Stimulated activated CD4-positive, alpha-beta T cell treated with anti-CD3 and anti-CD28 coated beads, Interleukin-2, amount 100 ng/mL, for 48 hours (primary cell): ENCODE measurements at places on chromosomes 7 and 10.

DNA sequence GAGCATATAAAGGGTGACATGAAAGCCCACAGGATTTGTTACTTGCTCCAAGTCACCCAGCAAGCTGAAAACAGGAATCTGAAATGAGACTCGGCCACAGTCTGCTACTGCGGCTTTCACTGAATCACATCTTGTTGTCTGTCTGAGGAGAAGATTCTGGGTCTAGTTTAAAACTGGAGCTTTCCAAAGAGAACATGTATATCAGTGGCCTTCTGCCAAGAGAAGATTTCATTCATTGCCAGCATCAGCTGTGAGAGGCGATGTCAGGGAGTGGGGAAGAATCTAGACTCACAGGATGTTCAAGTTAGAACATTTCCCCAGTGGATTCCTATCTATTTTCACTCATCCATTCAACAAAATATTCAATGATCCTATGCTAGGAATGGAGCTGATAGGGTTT is 122.8 kb downstream of the GALNT17 start:
- DNase-seq, result no peak

GRCh38 chr10:6595499-6595898 is 15.4 kb upstream of the PRKCQ start:
- DNase-seq, result no peak

GRCh38 chr10:123538401-123539320 is 127.5 kb upstream of the GPR26 start:
- DNase-seq, result no peak

DNA sequence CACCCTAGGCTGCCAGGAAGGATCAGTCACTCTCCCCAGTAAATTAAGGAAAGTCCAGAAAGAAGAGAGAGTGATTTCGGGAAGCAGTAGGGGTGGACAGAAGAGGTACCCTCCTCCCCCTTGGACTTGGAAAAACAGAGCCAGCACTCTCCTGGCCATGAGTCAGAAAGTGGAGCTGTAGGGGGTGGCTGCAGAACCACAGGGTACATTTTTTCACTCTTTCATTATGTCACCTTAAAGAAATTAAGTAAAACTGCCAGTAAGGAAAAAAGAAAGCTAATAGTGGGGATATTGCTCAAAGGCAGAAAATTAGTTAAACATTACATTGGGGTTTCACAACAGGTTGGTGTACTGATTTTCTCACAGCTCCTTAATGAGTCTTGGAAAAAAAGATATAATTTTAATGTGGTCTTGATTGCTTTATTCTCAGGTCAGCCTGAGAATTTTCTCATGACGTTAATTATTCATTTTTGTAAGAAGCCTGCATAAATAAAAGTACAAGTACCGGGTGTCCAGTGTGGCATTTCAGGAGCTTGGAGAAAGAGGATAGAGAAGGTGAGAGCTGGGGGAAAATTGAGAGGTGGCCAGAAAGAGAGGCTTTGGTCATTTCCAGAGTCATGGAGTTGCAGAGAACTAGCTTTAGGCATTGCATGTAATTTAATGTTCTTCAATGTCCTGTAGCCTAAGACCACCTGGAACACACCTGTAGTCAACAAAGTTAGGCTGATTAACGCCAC is 23.2 kb upstream of the AOAH start:
- no peak for DNase-seq

DNA sequence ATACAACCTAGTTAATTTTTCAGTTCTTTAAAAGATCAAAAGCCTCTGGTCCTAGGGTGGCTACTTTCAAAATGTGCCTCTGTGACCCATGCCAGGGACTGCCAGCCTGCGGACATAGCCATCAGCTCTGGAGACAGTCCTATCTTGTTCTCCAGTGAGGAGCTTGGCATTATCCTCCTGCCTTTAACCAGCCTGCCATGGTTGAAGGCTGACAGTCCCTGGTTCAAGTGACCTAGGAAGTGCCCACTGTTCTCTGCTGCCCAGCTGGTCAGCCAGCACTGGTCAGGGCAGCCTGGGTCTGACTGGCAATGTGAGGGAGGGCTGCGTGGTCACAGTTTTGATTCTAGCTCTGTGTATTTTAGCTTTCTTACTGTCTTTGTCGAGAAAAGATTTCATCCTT is 18.1 kb upstream of the ARHGAP22 start:
- no peak for DNase-seq

GRCh38 chr7:55641273-55641691 is 69.0 kb upstream of the VOPP1 start:
- DNase-seq, result peak; percentile 6

GRCh38 chr10:132804785-132805426 is 19.0 kb upstream of the NKX6-2 start:
- no peak for DNase-seq

DNA sequence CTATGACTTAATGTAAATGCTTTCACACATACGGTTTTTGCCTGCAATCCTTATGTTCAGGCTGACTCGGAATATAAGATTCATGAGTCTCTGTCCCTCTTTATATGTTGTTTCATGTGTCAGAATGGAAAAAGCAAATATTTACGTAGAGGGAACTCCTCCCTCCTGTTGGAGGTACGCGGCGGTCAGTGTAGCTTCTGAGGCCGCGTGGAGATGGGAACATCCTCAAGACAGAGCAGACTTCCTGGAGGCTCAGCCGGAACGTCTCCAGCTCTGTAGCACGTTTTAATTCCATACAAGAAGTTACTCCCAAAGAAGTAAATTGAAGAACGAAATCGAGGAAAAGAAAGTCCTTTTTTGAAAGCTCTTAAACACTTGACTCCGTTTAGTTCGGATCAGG is 248.3 kb downstream of the EBF3 start:
- no peak for DNase-seq

DNA sequence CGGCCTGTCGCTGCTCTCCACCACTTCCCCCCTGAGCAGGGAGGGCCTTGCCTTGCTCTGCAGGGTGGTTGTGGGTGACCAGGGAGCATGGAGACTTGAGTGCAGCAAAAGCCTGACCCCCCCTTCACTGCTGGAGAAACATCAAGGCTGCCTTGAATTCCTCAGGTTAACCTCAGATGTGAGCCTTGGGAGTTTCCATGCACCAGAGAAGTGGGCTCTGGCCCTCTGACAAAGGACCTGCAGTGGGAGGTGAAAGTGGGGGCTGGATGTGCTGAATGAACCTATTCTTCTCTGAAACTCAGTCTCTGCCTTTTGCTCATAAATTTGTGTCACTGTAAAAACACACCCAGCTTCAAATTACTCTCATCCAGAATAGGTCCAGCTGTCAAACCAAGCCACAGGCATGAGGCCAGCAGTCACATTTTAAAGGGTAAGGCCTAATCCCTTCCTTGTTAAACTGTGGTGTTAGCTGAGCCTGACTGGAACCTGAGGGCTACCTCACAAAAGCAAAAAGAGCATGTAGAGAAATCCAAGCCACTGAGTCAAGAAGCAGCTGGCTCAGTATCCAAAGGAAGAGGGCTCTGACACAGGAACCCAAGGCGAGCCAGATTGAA is 356.8 kb downstream of the CCSER2 start:
- no peak for DNase-seq

DNA sequence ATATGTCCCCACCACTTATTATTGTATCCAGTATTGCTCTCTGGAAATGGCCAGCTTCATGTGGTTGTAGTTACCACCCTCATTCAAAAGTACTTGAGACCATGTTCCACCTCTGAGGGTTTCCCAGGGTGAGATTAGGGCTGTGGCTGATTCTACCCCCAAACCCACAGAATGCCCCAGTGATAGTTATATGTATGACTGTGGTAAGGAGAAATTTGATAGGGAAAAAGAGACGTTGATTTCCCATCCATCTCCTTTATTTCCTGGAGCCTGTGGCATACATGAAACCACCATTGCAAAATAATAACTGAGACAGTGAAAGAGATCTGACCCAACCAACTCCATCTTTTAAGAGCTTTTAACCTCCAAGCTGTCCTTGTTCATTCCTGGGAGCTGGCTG is 25.2 kb downstream of the ARL5B start:
- no peak for DNase-seq

GRCh38 chr7:5388273-5388901 is 35.2 kb downstream of the TNRC18 start:
- no peak for DNase-seq

GRCh38 chr7:104150470-104150869 is 57.3 kb downstream of the ORC5 start:
- no peak for DNase-seq

DNA sequence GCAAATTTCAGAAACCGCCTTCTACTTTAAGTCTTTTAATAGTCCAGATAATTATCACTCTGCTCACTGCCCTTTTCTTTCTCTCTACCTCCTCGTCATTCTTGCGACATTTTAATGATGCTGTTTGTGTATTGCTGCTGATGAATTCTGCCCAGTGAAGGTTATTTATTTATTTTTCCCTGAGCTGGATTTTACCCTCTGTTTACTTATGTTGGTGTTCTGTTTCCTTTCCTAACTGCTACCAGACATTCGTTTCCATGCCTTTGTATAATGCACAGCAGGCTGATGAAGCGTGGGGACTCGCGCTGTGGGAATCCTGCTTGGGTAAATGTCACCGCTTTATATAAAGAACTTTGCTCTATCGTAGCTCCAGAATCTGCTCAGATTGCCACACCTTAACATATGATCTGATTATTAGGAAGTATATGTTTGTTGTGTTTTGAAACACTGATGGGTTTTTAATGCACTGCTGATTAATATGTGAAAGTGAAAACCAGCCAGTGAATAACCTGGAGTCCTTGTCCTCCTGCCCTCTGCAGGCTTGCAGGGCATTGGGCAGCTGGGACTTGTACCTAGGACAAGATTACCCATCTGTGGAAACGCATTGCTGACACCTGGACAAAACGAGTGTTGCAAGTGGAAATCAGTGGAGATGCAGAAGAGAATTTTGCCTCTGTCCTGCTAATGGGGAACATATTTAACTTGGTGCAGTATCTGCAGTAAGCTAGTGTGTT is 291.5 kb downstream of the SDK1 start:
- DNase-seq, result no peak

DNA sequence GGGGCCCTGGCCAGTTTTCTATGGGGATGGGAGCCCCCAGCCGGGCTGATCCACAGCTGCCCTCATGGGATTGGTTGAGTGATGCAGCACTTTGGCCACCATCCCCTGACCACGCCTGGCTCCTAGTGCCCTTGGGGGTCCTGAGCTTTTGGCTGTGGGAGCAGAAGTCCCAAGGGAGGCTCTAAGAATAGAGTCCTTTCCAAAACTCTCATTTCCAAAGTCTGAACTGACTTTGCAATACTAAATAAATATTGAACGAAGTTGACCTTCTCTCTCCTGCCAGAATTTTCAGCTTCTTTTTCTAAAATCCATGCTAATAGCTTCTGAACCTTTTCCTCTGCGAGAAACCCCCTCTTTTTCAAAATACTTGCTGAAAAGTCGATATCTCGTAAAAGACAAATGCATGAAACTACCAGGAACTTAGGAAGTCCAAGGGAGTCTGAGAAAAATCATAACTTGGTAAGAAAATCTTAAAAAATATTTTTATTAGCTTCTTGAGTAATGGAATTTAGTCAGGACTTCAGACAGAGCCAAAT is 62.7 kb upstream of the IGFBP3 start:
- DNase-seq, result no peak

DNA sequence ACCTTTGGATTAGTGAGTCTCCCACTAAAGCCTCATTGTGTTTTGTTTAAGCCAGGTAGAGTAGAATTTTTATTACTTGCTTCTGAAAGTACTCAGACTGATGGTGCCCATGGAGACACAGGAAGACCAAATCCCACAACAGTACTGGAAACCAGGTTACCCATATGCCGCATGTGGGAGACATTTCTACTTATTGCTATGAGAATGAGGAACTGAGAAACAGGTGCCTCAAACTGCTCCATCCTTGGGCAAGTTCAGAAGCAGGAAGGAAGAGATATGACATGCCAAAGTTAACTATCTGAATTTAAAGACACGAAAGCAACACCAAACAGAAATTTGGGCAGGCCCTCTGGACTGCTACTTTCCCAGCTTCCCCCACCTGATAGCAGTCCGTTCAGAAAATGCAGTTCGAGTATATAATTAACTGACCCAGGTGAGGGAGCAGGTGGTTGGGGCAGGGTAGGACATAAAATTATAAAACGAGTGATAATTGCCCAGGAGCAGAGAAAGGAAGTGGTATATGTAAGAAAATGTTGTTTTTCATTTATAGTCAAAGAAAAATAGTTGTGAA is 382.3 kb upstream of the MTPN start:
- DNase-seq, result no peak

DNA sequence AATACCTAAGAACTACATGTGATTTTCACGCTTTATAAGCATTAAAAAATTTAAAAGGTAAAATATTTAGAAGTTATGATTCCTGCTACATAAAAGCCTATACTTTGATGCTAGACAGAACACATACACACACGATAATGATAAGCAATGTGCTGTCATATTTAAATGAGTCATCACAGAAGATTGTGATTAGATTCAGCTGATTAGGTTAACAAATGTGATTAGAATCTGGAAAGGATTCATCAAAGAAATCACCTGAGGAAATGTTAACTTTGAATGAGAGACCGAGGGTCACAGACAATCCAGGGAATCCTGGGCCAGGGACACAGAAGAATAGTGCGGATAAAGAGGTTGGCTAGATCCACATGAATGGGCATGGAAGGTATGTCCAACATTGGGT is 42.0 kb upstream of the CYP2C18 start:
- DNase-seq, result no peak

DNA sequence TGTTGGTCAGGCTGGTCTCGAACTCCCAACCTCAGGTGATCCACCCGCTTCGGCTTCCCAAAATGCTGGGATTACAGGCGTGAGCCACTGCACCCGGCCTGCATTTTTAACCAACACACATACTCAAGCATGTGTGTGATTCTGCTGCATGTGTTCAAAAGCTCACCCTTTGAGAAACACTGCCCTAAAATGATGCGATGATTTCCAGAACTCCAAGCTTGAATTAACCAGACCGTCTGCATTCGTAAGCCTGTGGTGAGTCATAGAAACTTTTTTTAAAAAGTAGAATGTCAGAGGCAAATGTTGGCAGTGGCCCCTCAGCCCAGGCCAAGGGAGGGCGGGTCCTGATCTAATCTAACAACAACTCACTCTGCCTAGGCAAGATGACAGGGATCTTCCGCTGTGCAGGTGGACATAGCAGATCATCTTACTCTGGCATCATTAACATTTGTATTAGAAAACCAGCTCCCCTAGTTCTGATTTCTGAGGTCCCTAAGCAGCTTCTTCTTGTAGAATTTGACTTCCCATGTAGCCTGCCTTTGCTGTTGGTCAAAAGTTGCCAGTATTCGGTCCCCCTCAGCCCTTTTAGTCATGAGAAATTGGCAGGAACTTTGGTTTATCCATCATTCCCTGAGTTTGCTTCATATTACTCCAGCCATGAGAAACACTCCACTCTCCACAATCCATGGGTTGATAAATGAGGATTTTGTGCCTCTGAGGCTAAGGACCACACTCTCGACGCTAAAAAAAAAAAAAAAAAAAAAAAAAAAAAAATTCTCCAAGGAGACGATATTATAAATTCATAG is 190.4 kb downstream of the SKIDA1 start:
- no peak for DNase-seq

GRCh38 chr10:11506247-11506789 is 105.1 kb downstream of the USP6NL start:
- no peak for DNase-seq

- no peak for DNase-seq
These were observed 26.4 kb upstream of the GSDME start for GRCh38 chr7:24783698-24784097.

- no peak for DNase-seq
These were observed 92.9 kb downstream of the DNAJB6 start for GRCh38 chr7:157429680-157430224.

- no peak for DNase-seq
These were observed 8.1 kb downstream of the ZNF487 start for GRCh38 chr10:43444897-43445466.
